Myocyte (in vitro differentiated cells): ENCODE measurements at places on chromosomes 7 and 10. TPM values are rescaled to one million over a fixed set of nuclear protein-coding genes. Genes with fewer than 3 reads are reported as not detected.

Gene CEP55
- total RNA-seq: 2.1 and 3.0 TPM in 2 replicates

Gene KCNH2
- 6.9 and 8.7 TPM in 2 replicates for total RNA-seq

Gene RASA4B
- total RNA-seq: 17.4 and 19.8 TPM in 2 replicates

Gene AOAH
- total RNA-seq: not detected in 2 replicates

Gene ADAP1
- 0.56 and 1.6 TPM in 2 replicates for total RNA-seq

Gene LIPM
- total RNA-seq: not detected in 2 replicates

Gene AGFG2
- total RNA-seq: 10.5 and 11.7 TPM in 2 replicates

Gene CAV1
- 213 and 259 TPM in 2 replicates for total RNA-seq

Gene TAC1
- not detected in 2 replicates for total RNA-seq

Gene SPDYE2
- not detected in 2 replicates for total RNA-seq

Gene AKR1C3
- 65.8 and 91.3 TPM in 2 replicates for total RNA-seq

Gene ARHGAP19
- total RNA-seq: 4.7 and 4.8 TPM in 2 replicates

Gene CCDC7
- total RNA-seq: 9.4 and 17.4 TPM in 2 replicates

Gene NUTM2E
- total RNA-seq: 0.21 TPM in 1 of 2 replicates, not detected in the other

Gene TMEM130
- total RNA-seq: 0.05 TPM in 1 of 2 replicates, not detected in the other

Gene CYP26C1
- 0.10 TPM in 1 of 2 replicates, not detected in the other for total RNA-seq

Gene KIF11
- 1.3 and 1.9 TPM in 2 replicates for total RNA-seq

Gene SLC18A2
- not detected in 2 replicates for total RNA-seq

Gene RADIL
- 1.1 and 1.8 TPM in 2 replicates for total RNA-seq

Gene LLCFC1
- not detected in 2 replicates for total RNA-seq

Gene SAMD9
- total RNA-seq: 15.0 and 17.6 TPM in 2 replicates

Gene PON3
- not detected in 2 replicates for total RNA-seq

Gene FBXL13
- total RNA-seq: 0.42 and 0.67 TPM in 2 replicates

Gene SLC18A3
- total RNA-seq: not detected in 2 replicates

Gene INA
- total RNA-seq: not detected in 2 replicates

Gene GIMAP8
- total RNA-seq: not detected in 2 replicates

Gene RBP3
- total RNA-seq: not detected in 2 replicates

Gene MYL10
- total RNA-seq: 0.31 TPM in 1 of 2 replicates, not detected in the other

Gene GLI3
- total RNA-seq: 2.7 and 3.7 TPM in 2 replicates

Gene CHAT
- not detected in 2 replicates for total RNA-seq

Gene ZWINT
- total RNA-seq: 3.1 and 5.5 TPM in 2 replicates

Gene SLC39A12
- not detected in 2 replicates for total RNA-seq

Gene TAS2R4
- 0.40 and 0.68 TPM in 2 replicates for total RNA-seq

Gene FAM149B1
- 15.9 and 16.5 TPM in 2 replicates for total RNA-seq

Gene CXCL12
- total RNA-seq: 8.1 and 9.1 TPM in 2 replicates
